ENCODE measurements at places on chromosomes 11 and 22.

- peak; percentile 65 for DNase-seq
These were observed 5.2 kb upstream of the MUC5AC start for GRCh38 chr11:1152316-1153104.

GRCh38 chr11:117980720-117981119 is 5.5 kb upstream of the IL10RA start:
- no peak for DNase-seq

GRCh38 chr11:13329670-13330356 is 52.2 kb downstream of the BMAL1 start:
- DNase-seq, result no peak

DNA sequence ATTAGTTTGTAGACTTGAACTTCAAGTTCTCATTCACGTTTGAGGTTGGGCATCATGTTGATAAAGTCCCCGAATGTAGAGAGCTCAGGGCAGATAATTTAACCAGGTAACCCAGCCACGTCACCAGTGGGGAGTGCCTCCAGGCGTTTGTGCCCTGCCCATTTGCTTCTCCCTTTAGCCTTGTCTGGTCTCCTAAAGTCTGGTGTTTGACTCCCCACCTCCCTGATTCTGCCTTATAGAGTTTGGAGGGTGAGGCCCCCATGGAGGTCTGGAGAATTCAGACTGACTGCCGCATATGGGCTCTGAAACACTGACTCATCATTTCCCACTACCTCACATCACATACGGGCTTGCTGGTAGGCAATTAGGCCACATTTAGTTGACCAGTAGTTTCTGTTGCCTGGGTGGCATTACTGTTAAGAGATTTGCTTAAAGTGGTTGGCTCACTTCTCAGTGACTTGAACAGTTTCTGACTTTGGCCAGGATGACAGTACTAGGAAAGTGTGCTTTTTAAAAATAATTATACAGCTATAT is 99.3 kb upstream of the GAL start:
- DNase-seq, result peak; percentile 6

- no peak for DNase-seq
These were observed 76.9 kb upstream of the TCF20 start for GRCh38 chr22:42347281-42347824.

DNA sequence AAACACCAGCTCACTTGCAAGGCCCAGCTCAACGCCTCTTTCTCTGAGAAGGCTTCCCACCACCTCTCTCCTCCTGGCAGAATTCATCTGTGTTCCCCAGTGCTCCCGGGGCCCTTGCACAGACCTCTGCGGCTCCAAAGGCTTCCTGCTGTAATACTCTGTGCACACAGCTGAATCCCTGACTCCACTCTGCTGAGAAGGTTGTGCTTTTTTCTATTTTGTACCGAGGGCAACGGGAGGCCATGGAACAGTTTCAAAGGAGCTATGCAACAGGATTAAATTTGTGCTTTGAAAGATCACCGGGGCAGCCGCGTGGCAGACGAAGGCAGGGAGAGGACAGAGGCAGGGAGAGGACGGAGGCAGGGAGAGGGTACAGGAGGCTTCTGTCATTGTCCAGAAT is 49.2 kb upstream of the SYT7 start:
- DNase-seq, result no peak

DNA sequence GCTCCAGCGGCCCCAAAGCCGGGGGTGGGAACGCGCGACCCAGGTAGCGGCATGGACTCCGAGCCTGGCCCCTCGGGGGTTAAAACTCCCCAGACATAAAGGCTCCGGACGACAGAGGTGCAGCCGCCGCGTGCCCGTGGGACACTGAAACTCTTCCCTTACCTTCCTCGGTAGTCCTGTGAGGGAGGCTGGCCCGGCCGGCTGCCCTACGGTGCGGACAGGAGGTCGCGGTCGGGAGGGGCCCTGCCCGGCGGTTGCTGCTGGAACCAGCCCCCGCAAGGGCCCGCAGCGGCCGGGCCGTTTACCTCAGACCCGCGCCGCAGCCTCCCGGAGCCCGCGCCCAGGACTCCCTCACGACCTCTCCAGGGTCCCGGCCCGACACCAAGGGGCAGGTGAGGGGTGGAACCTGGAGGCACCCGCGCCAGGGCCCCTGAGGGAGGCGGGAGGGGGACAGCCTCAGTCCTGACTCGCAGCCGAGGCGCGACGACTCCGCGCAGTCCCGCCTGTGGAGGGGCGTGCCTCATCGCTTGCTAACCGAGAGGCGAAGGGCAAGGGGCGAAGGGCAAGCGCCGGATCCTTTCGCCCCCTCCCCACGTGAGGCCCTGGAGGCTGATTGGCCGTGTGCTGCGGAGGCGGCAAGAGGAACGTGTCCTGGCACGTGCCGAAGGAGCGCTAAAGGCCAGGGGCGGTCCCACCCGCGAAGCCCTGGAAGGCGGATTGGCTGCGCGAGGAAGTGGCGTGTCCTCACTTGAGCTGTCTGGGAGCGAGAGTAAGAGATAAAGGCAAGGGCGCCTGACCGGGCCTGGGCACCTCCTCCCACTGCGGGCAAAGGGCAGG is at the start of gene UPB1:
UPB1 (plus strand) TSS at position 805 of the 837 bp plus-strand sequence. CDS start 72 bp downstream, outside the sequence.
- no peak for DNase-seq

DNA sequence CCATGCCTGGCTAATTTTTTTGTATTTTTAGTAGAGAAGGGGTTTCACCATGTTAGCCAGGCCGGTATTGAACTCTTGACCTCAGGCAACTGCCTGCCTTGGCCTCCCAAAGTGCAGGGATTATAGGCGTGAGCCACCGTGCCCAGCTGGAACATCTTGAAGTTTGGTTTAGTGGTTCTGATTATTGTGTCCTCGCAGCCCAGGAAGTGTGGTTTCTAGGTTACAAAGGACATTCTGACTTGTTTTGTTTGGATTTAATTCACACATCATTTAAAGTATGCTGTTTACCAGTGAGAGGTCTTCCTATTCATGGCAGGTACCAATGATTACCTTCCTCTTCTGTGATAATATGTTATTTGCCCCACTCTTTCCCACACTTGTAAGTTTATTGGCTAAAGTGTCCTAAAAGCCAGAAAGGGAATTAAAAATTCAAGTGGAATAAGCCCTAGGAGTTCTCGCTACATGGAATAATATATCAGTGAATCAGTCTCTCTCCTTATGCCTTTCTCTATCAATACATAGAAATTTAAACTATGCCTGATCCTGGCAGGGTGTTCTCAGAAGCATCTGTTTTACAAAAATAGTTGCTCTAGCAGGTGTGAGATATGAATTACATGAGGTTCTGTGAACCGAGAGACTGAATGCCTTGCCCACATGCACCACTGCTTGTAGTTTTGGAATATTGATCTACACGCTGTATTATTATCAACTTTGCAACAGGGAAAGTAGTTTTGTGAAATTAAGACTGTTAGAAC is 263.1 kb downstream of the DDX10 start:
- no peak for DNase-seq

DNA sequence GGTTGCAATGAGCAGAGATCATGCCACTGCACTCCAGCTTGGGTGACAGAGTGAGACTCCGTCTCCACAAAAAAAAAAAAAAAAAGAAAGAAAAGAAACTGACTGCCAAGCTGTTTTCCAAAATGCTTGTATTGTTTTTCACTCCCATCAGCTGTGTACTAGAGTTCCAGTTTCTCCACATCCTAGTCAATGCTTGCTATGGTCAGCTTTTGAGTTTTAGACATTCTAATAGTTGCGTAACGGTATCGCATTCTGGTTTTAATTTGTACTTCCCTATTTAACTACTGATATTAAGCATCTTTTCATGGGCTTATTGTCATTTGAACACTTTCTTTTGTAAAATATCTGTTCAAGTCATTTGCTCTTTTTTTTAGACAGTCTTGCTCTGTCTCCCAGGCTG is 55.7 kb downstream of the TSPAN18 start:
- DNase-seq, result no peak

- DNase-seq, result no peak
These were observed at the start of gene SORL1-AS1 for GRCh38 chr11:121452609-121453150. SORL1-AS1 (minus strand) TSS chr11:121452967.

GRCh38 chr11:19642185-19643158 is 70.2 kb upstream of the NAV2 start:
- no peak for DNase-seq

GRCh38 chr11:69034123-69034867 is 14.4 kb upstream of the TPCN2 start:
- no peak for DNase-seq

DNA sequence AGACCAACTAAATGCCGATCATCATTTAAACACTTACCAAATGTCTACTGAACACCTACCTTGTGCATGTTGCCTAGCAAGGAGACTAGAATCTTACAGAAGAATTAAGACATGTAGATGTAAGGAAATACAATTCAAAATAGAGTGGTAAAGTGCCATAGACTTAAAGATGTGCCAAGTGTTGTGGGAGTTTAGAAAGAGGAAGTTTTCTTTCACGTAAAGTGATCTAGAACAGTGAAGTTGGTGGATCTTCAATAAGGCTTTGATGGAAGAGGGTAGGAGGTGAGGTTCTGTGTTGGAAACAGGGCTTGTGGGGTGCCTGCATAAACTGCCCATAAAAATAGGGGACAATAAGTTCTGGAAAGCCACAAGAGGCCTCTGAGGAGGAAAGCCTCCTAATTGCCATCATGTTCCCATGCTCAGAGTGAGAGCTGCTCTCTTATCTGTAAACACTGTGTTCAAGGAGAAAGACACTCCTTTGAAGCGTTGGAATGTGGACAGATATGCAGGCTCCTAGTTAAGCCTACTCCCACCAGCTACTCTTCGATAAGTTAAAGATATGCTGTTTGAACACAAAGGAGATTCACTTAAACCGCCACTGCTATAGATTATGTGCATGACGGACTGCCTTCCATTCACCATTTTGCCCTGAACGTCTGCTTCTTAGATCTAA is 66.7 kb downstream of the HSD17B12 start:
- DNase-seq, result no peak

DNA sequence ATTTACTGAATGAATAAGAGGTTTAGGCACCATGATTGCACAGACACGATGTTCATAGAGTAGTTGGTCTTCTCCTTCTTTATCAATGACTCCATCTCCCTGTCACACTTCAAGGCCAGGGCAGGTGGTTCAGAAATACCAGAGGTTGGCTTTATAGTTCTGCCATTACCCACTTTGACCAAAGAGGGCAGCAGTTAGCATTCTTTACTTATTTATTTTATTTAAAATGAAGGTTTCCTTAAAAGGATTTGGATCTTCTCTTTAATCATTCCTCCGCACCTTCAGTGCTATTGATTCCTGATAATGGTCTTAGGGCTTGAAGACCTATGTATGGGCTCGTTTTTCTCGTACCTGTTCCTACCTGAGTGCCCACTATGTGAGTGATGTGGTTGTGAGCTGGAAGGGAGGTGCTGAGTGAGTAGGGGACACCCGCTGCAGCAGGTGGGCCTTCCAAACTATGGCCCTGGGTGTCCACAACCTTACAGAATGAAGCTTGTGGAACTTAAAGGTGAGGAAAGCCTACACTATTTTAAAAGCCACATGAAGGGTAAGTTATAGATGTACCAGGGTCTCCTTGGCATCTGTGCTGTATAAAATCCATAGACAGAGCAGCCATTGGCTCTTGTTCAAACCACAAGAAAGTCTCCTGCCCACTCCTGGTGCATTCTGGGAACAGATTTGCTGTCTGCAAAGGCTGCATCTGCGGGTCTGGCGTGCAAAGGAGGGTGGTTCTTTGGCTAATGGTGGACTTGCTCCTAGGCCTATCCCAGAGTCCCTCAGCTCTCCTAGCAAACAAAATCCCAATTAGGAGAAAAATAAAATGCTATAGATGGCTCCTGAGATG is 35.0 kb downstream of the TIMP3 start:
- no peak for DNase-seq

GRCh38 chr11:120098503-120099020 is 39.4 kb downstream of the TRIM29 start:
- DNase-seq, result no peak

- DNase-seq, result peak; percentile 11
These were observed 33.4 kb downstream of the PGR start for GRCh38 chr11:101096036-101096704.

GRCh38 chr11:11407065-11407762 is 54.2 kb upstream of the CSNK2A3 start:
- DNase-seq, result no peak

- DNase-seq, result no peak
These were observed 3.9 kb downstream of the CSTF3 start for GRCh38 chr11:33157103-33158027.

DNA sequence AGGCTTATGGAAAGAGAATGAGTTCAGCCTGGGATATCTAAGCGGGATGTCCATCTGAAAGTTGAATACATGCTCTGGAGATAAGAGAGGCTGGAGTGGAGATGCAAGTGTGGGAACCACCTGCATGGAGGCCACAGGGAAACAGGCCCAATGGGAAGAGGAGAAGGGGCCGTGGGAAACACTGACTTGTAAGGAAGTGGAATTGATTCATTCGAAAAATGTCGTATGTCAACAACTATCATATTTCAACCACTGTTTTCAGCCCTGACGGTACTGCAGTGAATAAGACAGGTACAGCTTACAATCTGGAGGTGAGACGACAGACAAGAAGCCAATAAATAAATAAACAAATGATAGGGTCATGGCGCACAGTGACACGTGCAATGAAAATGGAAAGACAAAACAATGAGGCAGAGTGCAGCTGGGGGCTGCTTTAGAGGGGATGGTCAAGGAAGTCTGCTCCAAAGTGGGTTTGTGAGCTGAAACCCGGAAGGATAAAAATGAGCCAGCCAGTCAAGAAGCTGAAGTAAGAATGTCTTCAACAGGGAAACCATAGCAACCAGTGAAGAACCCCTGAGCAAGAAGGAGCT is 35.9 kb downstream of the EFCAB6 start:
- DNase-seq, result peak; percentile 4

GRCh38 chr11:123351375-123351774 is 78.7 kb upstream of the GRAMD1B start:
- DNase-seq, result no peak

DNA sequence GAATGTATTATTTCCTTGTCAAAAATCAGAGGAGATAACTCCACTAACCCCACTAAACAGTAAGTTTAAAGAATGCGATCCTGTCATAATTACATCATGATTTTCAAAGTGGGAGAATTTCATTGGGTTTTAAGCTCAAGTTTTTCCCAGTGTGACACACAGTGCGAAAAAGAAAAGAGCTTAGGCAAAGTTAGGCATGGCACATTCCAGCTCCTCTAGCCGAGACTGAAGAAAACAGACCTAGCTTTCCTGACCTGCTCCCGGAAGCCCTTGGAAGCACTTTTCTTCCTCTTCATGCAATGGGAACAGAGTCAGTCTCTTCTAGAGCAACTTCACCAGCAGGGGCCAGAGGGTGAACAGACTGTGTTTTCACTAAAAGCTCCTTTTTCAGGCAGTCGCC is 76.6 kb upstream of the AKIP1 start:
- DNase-seq, result no peak

- DNase-seq, result no peak
These were observed 69.3 kb downstream of the NCAPD3 start for GRCh38 chr11:134154441-134154840.

GRCh38 chr11:74470526-74470925 is 3.2 kb upstream of the KCNE3 start:
- DNase-seq, result no peak

DNA sequence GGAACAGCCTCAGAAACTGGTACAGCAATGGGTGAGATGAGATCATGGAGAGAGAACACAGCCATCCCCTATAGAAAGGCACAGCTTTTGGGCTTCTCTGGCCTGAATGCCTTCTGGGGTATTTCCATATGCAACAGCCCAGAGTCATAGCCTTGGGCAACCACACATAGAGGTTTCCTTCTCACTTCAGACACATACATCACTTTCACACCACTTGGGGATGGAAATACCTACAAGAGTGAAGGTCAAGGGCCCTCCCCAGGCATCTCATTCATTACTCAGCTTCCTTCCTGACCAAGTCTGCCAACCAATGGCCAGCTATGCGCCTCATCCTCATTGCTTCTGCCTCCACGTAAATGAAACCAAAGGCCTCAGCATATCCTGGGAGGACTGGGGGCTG is 17.7 kb upstream of the OLFML1 start:
- no peak for DNase-seq

Measured in brain microvascular endothelial cell (primary cell).